ENCODE measurements at places on chromosomes 5 and 9. TPM values are rescaled to one million over a fixed set of nuclear protein-coding genes. Genes with fewer than 3 reads are reported as not detected.

The SPAG8 gene
- polyA plus RNA-seq, result 5.8 TPM

The RMI1 gene
- polyA plus RNA-seq, result 2.5 TPM

The GLRA1 gene
- not detected for polyA plus RNA-seq

The KIF27 gene
- polyA plus RNA-seq, result 1.6 TPM

The C1QTNF3 gene
- 5.1 TPM for polyA plus RNA-seq

The SPINK6 gene
- polyA plus RNA-seq, result 0.25 TPM

The BARHL1 gene
- not detected for polyA plus RNA-seq

The ARL14EPL gene
- not detected for polyA plus RNA-seq

The CHSY3 gene
- polyA plus RNA-seq, result 0.41 TPM

The PCDHB9 gene
- polyA plus RNA-seq, result 0.37 TPM

The TNFSF15 gene
- polyA plus RNA-seq, result 2.0 TPM

The ZNF483 gene
- 0.69 TPM for polyA plus RNA-seq

The IL31RA gene
- polyA plus RNA-seq, result 0.04 TPM

The PCDHGA7 gene
- 0.30 TPM for polyA plus RNA-seq

The TMEM167A gene
- 56.7 TPM for polyA plus RNA-seq

The IL3 gene
- not detected for polyA plus RNA-seq

The MYMK gene
- not detected for polyA plus RNA-seq

The MARCOL gene
- not detected for polyA plus RNA-seq

The PCDHA7 gene
- 0.26 TPM for polyA plus RNA-seq
